ENCODE measurements at places on chromosomes 1 and 21.

GRCh38 chr1:42221456-42221855 is 56.9 kb upstream of the GUCA2A start:
- no peak for DNase-seq

DNA sequence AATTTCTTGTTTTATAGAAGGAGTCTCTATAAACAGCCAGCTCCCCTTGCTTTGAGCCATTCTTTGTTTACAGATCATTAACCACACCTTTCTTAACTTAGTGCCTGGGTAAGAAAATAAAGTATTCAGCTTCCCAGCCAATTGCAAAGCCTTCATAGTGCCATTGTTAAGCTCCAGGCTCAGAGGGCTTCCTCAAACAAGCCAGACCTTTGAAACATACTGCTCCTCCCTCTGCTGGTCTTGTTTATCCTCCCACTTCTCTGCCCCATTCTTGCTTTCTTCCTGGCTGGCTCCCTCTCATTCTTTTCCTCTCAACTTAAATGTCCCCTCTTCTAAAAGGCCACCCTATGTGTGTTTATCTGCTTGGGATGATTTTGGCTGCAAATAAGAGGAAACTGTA is 319.4 kb upstream of the ST6GALNAC5 start:
- DNase-seq: no peak

DNA sequence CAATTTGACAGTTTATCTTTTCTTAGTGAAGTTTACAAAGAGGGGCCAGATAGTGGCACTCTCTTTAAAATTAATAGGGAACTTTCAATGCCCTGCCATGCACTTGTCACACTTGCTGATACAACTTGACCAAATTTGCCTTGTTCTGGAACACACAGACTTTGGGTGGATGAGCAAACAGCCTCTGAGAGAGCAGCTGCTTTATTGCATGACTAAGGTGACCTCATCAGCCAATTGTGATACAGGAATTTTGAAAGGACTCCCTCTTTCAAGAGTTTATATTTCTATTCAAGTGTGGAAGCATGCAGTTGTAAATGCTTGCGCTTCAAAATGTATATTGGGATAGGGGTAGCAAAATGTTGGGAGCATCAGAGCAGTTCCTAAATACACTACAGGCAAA is 2.1 kb upstream of the RGS1 start:
- DNase-seq: peak; percentile 46

GRCh38 chr21:45076245-45076711 is 1.9 kb downstream of the ADARB1 start:
- peak; percentile 40 for DNase-seq

DNA sequence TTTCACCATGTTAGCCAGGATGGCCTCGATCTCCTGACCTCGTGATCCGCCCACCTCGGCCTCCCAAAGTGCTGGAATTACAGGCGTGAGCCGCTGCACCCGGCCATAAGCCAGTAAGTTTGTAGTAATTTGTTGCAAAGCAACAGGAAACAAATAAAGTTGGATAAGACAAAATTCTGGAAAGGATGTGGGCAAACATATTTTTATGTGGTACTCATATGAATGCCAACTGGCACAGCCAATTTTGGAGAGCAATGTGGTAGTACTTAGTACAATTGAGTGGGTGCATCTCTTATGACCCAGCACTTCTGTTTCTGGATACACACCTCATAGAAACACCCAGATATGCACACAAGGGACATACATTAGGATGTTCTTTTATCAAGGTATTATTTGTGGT is 8.4 kb upstream of the IL12RB2 start:
- DNase-seq: no peak

DNA sequence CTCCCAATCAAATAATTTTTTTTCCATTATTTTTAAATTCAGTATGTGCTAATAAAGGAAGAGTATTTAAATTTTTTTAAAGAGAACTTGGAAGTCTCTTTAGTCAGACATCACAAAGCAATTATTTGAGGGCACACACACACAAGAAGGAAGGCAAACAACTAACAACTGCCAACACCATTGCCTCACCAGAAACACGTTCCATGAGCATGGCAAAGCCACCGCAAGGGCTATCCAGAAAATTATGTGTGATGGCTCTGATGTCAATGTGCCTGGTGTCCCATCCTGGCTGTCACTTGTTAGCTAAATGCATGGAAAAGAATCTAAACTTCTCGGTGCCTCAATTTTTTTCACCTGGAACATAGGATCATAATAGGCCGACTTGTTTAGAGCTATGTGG is 262.9 kb downstream of the SEC16B start:
- no peak for DNase-seq

DNA sequence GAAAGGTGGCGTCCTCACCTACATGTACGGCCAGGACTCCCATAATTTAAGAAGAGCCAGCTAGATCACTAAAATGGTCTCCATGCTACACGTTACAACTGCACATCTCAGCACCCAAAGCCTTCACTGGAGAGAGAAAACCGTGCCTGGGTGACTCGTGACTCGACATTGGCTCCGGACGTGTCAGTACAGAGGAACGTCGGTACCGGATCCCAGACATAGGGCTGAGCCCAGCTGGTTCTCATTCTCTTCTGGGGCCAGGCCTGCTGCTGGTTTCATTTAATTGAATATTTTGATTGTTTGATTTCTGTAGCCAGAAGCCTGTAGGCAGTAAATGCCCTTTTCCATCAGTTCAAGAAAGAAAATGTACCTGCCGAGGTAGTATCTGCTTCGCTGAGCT is 93.1 kb downstream of the HHIPL2 start:
- peak; percentile 86 for DNase-seq

DNA sequence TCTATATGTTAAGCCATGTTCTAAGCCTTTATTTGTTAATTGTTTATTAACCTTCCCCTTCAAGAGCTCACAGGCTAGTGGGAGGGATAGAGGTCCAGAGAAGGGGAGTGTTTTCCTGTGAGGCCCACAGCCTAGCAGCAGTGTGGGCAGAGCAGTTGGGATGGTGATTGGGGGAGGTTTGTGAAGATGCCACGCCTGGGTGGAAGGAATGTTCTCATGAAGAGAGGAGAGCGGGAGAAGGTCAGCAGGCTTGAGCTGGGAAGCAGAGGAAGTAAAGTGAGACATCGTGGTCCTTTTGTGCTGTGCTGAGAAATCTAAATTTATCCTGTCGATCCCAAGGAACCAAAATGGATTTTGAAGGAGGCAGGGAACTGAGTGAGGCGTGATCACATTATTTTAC is 42.6 kb downstream of the TRAPPC10 start:
- DNase-seq: peak; percentile 32

- DNase-seq: peak; percentile 89
Measured at GRCh38 chr1:33762109-33762830, 101.6 kb upstream of the HMGB4 start.

DNA sequence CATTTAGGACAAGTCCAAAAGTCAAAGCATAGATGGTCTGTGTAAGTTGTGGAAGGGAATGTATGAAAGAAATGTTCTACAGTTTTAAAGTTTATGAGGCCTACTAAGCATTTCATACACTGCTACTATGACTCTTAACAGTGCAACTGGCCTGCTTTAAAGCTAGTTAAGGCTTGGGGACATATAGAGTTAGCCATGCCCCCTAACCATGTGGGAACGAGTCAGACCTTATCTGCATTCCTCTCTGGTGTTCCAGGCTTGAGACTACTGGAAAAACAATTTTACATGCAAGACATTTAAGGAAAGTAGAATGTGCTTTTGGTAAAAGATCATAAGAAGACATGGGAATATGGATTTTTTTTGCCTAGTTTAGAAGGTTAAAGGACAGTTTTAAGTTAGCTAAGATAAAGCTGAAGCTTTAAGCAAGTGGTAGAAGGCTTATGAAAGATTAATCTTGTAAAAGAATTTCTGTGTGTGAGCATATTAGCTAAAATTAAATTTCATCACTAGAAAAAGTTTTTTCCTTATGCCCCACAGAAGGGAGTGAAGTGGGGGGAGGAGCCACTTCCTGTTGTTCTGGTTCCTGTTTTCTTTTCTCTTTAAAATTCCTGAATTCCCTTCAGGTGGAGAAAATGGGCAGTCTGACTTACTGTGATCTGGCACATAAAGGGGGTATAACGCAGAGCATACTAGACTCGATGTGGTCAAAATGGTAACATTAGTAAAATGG is 8.9 kb upstream of the CD48 start:
- no peak for DNase-seq

DNA sequence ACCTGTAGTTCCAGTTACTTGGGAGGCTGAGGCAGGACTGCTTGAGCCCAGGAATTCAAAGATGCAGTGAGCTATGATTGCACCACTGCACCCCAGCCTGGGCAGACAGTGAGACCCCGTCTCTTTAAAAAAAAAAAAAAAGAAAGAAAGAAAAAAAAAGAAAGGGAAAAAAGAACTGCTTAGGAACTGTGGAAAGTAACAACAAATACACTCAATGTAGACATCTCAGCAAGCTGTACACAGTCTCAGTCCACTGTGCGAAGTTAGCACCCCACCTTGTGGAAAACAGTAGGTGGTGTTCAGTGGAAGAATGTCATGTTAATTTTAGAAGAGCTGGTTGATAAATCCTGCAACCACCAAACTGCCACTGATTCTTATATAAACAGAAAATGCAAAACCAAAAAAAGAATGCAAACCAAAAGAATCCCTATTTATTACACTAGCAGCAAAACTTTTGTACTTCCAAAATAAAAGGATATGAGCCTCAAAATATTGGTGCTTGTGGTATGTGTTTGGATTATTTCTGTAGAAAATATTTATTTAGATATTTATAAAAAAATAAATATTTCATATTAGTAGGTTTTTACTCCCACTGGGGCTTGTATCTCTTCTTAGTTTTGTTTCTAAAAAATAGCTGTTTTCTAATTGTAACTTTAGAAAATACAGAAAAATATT is 31.1 kb downstream of the ALG14 start:
- DNase-seq: peak; percentile 89

DNA sequence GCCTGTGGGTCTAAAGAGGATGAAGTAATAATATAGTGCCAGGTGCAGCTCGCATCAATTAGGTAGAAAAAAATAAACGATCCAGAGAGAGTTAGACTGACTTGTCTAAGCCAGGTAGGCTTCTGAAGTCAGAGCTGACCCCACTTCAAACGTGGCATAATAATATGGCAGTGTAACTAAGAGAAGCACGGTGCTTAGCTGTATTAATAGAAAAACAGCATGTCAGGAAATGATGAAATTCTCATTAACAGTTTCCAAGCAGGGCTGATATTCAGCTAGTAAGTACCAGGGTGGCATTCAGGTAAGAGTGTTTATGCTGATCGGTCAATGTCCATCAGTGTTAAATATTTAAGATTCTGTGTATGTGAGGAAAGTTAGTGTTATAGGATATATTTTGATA is 145.8 kb upstream of the SAMSN1 start:
- DNase-seq: no peak

- DNase-seq: no peak
Measured at GRCh38 chr1:66243548-66244130, 290.3 kb upstream of the SGIP1 start.

All from AG10803 (cell line).